Nucleus accumbens (tissue), 56 donors: ENCODE measurements at places on chromosomes 5 and 9.

GRCh38 chr5:24363789-24364481, 280.8 kb downstream of the CDH10 start:
- no peak for DNase-seq

- DNase-seq: no peak
Observed at GRCh38 chr5:94310833-94311232, 307.6 kb downstream of the KIAA0825 start.

DNA sequence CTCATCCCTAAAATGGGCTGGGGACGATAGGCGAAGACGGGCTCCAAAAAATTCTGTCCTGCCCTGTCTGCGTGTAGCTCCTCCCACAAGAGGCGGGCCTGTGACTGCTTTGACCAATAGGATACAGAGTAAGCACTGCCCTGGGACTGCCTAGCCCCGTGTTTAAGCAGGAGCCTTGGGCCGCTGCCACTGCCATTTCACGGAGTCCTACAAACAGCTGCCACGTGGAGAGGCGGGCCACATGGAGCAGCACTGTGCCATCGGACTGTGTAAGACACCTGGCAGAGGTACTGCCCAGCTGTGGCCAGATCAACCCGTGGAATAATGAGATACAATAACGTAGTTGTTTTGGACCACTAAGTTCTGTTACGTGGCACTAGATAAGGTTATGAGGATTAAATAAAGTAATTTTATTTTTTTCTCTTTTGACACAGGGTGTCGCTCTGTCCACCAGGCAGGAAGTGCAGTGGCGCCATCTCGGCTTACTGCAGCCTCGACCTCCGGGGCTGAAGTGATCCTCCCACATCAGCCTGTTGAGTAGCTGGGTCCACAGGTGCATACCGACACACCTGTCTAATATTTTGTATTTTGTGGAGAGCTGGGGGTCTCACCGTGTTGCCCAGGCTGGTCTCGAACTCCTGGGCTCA, 87.2 kb downstream of the LMNB1 start:
- no peak for DNase-seq

DNA sequence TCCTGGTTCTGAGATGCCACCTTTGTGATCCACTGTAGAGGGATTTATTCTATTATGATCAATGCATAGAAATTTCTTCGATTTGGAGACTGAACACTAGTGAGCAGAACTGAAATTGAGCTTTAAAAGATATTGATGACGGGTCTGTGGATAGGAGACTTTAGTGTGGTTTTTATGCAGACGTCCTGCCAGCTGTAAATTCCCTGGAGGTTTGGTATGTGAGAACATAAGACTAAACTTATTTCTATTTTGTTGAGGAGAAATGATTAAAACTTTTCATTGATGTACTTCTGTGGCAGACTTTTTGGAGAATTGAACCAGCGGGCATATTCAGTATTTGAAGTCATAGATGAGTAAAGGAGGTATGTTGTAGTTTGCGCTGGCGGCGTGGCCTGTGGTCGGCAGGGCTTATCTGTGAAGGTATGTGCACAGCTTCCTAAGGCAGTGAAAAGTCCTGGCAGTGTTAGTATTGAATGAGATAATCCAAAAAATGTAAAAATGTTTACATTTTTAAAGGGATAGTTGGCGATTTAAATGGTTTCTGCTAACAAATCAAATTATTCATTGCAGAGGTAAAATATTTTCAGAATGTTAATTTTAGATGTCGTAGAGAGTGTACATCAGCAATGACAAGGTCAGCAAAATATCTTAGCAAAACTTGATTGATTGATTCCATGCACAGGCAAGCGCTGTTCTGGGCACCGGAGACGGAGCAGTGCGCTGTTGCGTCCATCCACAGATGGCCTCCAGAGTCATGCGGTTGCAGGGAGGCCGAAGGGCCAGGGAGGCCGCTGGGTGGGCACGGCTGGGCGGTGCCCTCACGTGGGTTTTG, 20.4 kb downstream of the TENT4A start:
- no peak for DNase-seq

- DNase-seq: no peak
Observed at GRCh38 chr5:18090177-18090576, 455.9 kb downstream of the TAF11L14 start.

GRCh38 chr5:127942246-127943060, 141.1 kb upstream of the SLC12A2 start:
- DNase-seq: no peak

- no peak for DNase-seq
Observed at GRCh38 chr5:133820507-133820906, 147.9 kb downstream of the C5orf15 start.

DNA sequence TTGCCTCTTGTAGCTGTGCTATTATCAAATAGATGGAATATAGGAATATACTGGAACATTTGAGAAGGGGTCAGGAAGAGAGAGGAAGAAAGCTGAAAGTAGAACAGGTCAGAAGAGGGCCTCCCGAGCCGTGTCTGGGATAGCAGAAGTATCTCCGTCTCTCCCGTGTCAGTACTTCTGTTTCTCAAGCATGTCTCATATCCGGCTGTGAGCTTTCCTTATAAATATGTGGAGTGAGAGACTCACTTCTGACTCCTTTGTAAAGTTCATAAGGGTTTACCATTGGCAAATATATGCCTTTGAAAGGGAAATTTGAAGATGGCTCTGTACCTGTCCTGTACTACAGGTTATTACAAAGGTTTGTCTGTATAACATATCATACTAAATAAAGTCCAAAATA, 50.3 kb downstream of the MOCS2 start:
- DNase-seq: no peak

GRCh38 chr5:172688349-172689217, 47.5 kb downstream of the NEURL1B start:
- no peak for DNase-seq

GRCh38 chr5:56699538-56699937, 115.8 kb upstream of the MAP3K1 start:
- DNase-seq: no peak

GRCh38 chr5:118956727-118957126, 31.6 kb downstream of the DTWD2 start:
- DNase-seq: no peak

DNA sequence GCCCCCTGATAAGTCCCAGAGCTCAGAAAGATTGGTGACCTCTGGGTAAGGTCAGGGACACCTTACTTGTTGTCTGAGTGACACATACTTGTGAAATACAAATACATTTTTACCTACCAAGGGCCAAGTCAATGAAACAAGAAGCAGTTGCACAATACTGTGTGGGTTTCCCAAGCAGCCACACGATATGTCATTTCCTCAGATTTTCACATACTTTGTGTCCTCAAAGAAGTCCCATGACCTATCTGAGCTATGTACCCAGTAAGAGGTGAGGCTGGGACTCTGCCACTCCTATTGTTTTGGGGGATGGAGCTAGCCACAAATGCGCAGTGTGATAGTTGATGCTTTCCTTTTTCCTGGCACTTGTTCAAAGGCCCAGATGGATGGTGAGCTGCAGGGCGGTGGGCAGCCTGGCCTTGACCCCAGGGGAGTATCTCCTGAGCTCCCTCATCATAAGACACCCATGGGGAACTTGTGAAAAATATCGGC, 4.8 kb upstream of the SLC25A51 start:
- DNase-seq: no peak

DNA sequence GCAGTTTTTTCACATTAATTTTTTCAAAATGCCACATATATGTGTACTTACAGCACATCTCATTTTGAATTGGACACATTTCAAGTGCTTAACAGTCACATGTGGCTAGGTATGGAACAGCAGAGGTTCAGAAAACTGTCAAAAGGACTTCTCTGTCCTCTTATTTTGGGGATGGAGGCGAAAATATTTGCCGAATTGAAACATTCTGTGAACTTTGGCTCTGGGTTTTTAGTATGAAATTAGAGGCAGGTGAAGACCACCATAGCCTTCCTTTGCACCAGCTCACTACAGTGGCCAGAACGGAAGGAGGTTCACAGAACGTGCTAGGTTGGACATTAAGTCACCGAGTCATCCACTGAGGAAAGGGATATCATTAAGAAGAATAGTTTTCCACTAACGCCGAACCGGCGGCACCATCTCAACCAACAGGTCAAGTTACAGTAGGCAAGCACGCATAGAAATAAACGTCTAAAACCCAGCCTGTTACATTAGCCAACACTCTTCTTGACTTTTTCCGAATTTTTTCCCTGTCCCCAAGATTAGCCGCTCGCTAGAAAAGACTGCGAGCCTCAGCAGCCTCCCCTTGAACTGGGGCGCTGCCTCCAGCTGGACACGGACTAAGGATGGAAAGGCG, 1.8 kb upstream of the TLE4 start:
- DNase-seq: no peak

DNA sequence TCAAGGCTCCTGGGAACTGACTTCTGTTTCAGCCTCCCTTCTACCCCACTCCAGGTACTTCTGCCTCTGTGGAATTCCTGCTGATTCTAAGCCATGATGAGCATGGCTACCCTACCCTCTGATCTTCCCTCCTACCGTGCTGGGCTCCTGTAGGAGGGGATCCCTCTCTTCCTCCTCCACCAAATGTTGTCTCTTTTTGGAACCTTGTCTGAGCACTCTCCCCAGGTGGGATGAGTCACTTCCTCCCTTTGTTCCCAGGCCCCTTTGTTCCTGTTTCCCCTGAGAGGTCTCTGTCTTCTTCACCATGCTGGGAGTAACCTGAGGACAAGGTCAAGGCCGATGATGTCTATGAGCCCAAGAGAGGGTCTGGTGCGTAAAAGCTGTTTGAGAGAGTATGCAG, 213.2 kb downstream of the GABBR2 start:
- DNase-seq: no peak

GRCh38 chr9:122463828-122464632, 13.7 kb downstream of the OR1J1 start:
- DNase-seq: no peak
